ENCODE measurements at places on chromosomes 11 and 22.

- DNase-seq = no peak
Observed at GRCh38 chr11:61963016-61963281, 4.5 kb downstream of the FTH1 start.

DNA sequence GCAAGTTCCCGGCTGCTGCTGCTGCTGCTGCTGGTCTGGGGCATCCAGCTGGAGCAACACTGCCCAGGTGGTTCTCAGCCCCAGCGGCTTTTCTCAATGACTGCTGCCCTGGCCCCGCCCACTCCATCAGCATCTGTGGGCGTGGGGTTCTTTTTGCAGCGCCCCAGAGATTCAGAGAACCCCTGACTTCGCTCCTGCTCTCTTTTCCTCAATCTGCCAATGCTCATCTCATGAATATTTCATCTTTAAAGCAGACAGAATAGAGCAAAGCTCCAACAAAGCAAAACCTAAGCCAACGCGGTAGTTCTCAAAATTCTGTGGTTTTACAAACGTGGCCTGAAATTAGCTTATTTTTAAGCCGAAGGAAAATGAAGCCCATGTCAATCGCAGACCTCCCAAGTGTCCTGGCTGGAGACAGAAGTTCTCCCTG, 363.6 kb downstream of the CTTN start:
- DNase-seq = no peak

GRCh38 chr11:96127596-96127959, 203.7 kb upstream of the MTMR2 start:
- DNase-seq = no peak

DNA sequence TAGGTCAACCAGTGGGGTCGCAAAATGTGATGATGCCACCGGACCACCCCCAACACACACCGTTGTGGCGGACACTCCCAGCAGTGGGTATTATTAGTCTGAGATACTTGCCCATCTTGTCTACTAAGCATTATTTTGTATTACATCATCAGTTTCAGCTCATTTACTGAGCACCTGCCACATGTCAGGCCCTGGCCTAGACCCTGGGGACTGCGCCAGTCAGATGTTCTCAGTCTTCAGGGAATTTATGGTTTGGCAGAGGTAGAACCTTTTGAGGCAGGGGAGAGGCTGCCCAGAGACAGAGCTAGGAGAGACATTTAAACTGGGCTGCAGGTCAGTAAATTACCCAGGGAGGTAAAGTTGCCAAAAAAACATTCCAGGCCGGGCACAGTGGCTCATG, 43.1 kb upstream of the GCAT start:
- no peak for DNase-seq

DNA sequence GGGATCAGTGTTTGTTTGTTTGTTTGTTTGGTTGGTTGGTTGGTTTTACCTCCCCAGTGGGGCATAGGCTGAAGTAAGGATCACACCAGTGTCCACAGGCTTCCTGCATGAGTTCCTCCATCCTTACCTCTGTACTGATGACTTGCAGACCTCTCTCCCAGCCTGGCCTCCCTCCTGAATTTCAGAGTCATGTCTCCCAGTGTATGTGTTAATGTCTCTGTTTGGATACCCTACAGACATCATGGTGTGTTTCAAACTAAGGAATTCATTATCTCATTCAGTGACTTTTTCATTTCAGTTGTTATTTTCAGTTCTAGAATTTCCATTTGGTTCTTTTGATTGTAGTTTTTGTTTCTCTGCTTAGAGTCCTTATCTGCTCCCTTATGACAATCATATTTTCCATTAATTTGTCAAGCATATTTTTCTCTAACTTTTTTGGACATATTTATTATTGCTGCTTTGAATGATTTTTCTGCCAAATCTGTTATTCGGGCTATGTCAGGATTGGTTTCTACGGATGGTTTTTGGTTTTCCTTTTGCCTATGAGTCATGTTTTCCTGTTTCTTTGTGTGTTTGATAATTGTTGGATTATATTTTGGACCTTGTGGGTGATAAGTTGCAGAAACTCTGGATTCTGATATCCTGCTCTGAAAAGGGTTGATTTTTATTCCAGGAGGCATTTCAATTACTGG, 23.6 kb downstream of the MYEOV start:
- DNase-seq = no peak

DNA sequence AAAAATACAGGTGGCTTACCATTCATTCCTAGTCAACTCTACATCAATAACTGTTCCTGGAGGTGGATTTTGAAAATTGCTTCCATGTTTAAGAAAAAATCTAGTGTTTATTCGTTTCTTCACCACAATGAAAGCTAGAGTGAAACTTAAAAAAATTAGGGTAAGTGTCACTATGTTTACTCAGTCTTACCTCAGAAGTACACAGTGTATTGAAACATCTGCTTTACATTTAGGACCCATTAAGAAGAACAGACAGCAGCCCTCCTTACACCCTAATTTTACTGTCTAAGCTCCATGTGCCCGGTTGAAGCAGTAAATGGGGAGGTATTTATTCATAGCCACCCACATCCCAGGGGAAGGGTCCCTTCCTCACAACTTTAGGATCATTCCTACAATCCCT, 51.4 kb downstream of the PIWIL3 start:
- DNase-seq = no peak

DNA sequence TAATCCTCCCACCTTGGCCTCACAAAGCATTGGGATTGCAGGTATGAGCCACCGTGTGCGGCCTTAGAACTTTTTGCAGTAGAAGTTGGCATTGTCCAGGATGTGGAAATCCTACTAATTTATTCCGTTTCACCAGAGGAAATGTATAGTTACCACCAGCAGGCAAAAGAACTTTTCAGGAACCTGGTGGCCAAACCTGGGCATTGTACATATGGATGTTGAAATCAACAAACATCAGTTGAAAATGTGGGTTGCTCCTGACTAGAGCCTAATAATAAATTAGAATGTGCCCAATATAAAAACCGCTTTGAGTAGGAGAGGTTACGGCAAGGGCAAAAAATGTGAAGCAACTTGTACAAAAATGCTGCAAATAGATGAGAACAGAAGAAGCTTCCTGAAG, 40.7 kb upstream of the XBP1 start:
- DNase-seq = no peak

- no peak for DNase-seq
Observed at GRCh38 chr11:28606930-28607329, 498.7 kb downstream of the METTL15 start.

GRCh38 chr22:41028841-41029240, 63.6 kb upstream of the EP300 start:
- no peak for DNase-seq

DNA sequence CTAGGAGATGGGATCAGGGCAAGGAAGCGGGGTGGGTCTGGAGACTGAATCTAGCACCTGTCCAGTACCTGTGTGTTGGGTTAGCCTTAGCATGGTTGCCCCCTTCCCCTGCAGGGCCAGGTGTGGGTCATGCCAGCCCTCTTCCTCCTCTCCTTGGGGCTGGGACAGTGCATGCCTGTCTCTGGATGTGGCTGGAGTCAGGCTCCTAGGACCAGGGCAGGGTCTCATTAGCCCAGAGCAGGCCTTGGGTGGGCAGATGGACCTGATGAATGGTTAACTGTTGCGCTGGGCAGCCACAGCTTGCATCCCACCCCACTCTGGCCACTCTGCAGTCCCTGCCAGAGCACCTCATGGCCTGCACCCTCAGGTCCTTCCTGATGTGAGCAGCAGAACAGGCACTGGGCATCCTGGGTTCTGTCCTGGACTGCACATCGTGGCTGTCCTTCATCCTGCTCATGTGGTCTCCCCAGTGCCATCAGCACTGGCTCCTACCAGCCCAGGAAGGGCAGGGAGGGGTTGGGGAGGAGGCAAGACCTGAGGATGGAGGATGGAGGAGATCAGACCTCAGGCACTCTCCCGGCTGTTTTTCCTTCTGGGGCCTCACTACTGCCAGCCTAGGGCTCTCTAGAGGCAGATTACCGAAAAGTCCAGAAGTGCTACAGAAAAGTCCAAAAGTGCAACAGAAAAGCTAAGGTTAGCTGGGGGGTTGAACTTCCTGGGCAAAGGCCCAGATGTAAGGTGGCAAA, 12.8 kb upstream of the CHRM1 start:
- no peak for DNase-seq

- DNase-seq = no peak
Observed at GRCh38 chr11:57338142-57338541, at the start of gene P2RX3. TSS of gene P2RX3 (plus strand) at chr11:57338352. CDS start at chr11:57338551, 199 bp downstream.

DNA sequence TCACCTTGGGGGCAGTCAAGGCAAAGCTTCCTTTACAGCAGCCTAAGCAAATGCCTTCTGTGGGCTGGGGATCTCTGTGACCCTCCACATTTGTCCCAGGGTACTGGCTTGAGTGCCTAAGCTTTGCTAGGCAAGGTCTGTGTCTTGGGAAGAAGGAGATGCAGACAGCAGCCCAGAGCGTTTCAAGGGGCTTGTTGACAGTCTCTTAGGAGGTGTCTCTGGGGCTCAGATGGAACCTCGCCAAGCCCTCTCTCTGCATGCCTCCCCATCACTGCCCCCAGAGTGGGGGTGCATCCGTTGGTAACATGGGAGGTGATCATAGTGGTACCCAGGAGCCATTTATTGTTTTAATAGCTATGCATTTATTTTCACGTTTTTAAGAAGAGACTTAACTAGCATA, 29.1 kb upstream of the TMPRSS4 start:
- no peak for DNase-seq

DNA sequence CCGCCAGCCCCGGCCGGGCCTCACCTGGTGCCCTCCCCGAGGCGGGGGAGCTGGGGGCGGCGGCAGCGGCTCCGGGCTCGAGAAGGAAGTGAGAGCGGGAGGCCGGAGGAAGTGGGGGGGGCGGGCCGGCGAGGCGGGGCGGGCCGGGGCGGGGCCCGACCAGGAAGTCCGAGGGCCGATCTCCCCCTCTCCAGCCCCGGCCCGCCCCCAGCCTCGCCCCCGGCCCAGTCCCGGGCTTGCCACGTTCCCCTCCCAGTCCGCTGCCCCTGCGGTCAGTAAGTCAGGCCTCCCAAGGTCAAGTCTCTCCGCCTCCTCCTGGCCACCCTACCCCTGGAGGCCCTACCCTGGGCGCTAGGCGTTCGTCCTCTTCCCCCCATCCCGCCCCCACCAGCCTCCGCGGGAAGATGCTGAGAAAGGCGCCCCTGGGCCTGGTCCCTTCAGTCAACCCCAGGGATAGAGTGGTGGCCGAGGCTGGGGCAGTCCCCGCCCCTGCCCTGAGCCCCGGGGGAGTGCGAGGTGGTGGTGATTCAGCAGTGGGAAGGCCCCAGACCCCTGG, at the start of gene RHOG:
Gene RHOG (minus strand): TSS at position 90 of the 556 bp plus-strand sequence. CDS start 12,821 bp downstream, outside the sequence.
- DNase-seq = peak; percentile 69

DNA sequence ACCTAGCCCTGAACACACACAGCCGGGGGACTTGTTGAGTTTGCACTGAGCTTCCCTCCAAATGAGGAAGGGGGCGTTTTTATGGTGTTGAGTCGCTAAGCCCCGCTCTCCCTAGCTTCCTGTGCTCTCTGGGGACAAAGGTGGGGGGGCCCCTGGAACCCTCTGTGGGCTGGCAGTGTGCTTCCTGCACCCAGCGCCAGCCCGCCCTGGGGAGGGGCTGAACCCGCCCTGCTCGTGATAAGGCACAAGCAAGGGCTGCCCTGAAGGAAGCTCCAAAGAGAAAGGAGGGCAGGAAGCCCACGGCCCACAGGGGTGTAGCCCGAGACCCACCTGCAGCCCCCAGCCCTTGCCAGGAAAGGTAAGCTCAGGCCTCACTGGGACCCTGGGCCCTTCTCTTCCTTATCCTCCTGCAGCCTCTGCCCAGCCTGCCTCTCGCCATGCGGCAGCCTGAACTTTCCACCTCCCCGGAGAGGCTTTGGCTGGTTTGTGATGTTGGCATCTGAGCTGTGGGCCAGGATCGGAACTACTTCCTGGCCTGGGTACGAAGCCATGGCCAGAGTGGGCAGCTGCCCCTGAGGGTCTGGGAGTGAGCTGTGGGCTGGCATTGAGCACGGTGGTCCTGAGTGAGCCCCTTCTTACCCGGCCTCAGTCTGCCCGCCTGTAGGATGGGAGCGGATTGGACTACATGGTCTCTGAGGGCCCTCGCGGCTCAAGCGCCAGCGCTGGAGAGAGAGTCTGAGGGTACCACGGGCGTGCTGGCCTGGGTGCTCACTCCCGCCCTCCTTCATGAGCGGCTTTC, at the start of gene FERMT3:
Gene FERMT3 (plus strand): TSS at position 265 of the 799 bp plus-strand sequence. CDS start 644 bp downstream, outside the sequence.
- no peak for DNase-seq

- no peak for DNase-seq
Observed at GRCh38 chr22:30004694-30005093, 75.6 kb upstream of the HORMAD2 start.

GRCh38 chr11:131940126-131940525, 569.7 kb downstream of the NTM start:
- DNase-seq = no peak

DNA sequence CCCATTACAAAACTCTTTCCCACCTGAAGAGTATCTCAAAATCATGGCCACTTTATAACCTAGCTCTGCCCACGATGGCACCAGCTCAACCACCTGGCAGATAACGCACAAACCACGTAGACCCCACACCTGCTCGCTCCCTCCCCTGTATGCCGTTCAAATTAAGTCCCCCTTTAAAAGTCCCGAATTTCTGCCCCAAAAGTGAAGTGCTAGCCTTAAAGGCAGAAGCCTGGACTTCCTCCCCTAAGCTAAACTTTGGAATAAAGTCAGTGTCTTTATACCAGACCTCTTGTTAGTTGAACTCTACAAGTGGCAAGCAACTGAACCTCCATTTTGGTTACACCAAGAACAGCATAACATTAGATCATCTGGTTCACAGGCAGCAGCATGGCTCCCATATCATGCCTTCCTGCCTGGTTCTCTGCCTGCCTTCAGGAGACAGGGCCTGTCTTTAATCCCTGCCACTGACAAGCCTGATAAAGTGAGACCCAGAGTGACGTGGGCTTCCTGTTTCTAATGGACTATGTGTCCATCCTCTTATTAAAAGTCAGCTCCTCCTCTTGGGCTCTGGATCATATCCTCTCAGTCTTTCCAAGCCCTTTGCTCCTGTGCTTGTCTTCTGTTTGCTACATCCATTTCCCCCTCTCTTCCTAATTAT, 32.6 kb upstream of the NNMT start:
- no peak for DNase-seq

DNA sequence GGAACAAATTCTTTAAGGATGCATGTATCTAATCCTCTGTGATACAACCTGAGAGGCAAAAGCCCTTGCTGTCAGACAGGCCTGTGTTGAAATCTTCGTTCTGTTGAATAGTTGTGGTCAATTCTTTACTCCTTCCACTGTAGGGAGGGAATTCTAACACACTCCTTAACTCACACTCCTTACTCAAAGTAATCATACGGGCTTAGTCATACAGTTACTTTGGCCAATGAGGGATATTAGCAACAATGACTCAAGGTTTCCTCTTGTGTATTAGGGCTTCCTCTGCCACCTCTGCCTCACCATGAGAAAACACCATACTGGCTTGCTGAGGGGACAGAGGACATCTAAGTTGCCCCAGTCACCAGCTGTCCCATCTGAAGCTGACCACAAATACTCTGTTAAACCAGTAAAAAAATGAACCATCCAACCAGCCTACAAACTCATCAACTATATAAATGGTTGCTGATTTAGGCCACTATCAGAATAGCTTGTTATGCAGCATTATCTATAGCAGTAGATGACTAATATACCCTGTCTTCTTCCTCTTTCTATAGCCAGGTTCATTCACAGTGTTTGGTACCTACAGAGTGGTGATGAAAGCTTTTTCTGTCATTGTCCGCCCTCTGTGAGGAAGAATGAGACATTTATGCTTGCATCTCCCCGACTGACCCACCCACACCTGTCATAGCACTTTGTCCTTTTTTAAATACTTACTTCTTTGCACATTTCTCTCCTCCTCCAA, 322.8 kb upstream of the SYN3 start:
- DNase-seq = no peak

All from renal cortex interstitium (tissue), 15 donors.